Cardiac muscle cell (in vitro differentiated cells and primary cell): ENCODE measurements at places on chromosomes 4 and X. TPM values are rescaled to one million over a fixed set of nuclear protein-coding genes. Genes with fewer than 3 reads are reported as not detected.

Gene HADH
- total RNA-seq: 38.7 and 59.1 TPM in 2 replicates

Gene GPAT3
- total RNA-seq: 2.3 and 5.1 TPM in 2 replicates

Gene PPEF2
- not detected in 2 replicates for total RNA-seq

Gene CENPE
- 1.1 and 16.4 TPM in 2 replicates for total RNA-seq

GRCh38 chrX:489820-490219, 103.1 kb upstream of the PPP2R3B start:
- no peak overlapping the region for H3K27ac ChIP-seq
- H3K4me3 ChIP-seq: no peak overlapping the region
- no peaks in the 10 kb centered on the region for H3K27me3 ChIP-seq
- no peaks in the 10 kb centered on the region for H3K36me3 ChIP-seq

DNA sequence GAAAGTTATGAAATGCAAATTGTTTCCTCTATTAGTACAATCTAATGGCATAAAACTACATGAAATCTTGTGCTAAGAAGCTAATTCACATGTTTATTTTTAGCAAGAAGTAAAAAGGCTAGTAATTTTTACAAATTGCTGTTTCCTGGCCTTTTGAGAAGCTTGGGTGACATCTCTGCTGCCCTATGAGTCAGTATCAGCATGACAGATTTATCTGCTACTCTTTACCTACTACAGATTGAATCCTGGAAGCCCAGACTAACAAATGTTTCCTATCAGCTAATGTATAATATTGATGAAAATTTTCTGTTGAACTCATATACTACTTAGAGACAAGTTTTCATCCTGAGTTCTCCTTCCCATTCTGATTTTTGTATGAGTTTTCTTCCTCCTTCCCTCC, 232.4 kb downstream of the DCTD start:
- no peak overlapping the region for H3K4me3 ChIP-seq
- H3K4me1 ChIP-seq: peaks cover 7% of the 10 kb centered on the region
- H3K27ac ChIP-seq: no peak overlapping the region
- H3K36me3 ChIP-seq: no peaks in the 10 kb centered on the region
- no peaks in the 10 kb centered on the region for H3K27me3 ChIP-seq

GRCh38 chrX:136975684-136976470, 57.9 kb downstream of the GPR101 start:
- DNase-seq: no peak
- no peaks in the 10 kb centered on the region for H3K36me3 ChIP-seq
- H3K4me1 ChIP-seq: no peaks in the 10 kb centered on the region
- H3K4me3 ChIP-seq: no peak overlapping the region
- no peaks in the 10 kb centered on the region for H3K27me3 ChIP-seq
- no peak overlapping the region for H3K27ac ChIP-seq

DNA sequence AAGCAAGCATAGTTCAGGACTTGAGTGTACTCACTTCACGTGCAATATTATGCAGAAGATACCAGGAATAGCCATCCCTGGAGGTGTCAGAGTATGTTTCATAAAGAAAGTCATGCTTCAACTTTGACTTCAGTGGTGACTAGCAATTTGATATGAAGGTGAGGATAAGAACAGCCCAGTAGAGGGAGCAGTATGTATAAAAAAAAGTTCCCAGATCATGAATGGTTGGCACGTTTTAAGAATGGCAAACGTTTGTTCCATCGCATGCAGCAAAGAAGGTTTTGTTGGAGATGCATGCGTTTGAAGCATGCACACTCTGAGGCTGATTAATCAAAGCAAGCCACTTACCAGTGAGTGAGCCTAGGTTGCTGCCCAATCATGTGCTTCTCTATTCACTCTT, 33.5 kb upstream of the SLITRK4 start:
- no peaks in the 10 kb centered on the region for H3K4me1 ChIP-seq
- no peak overlapping the region for H3K27ac ChIP-seq
- no peak for DNase-seq
- no peaks in the 10 kb centered on the region for H3K27me3 ChIP-seq

GRCh38 chr4:143356493-143356892, 19.8 kb downstream of the GAB1 start:
- peaks cover 54% of the 10 kb centered on the region for H3K4me1 ChIP-seq
- H3K36me3 ChIP-seq: no peaks in the 10 kb centered on the region
- H3K27me3 ChIP-seq: no peaks in the 10 kb centered on the region
- H3K27ac ChIP-seq: peak overlapping the region; percentile 89
- H3K4me3 ChIP-seq: no peak overlapping the region
- no peak for DNase-seq

- no peaks in the 10 kb centered on the region for H3K36me3 ChIP-seq
- no peaks in the 10 kb centered on the region for H3K27me3 ChIP-seq
- peak overlapping the region; percentile 95 for H3K4me3 ChIP-seq
These were observed 1.4 kb downstream of the PDS5A start for GRCh38 chr4:39976141-39976944.

DNA sequence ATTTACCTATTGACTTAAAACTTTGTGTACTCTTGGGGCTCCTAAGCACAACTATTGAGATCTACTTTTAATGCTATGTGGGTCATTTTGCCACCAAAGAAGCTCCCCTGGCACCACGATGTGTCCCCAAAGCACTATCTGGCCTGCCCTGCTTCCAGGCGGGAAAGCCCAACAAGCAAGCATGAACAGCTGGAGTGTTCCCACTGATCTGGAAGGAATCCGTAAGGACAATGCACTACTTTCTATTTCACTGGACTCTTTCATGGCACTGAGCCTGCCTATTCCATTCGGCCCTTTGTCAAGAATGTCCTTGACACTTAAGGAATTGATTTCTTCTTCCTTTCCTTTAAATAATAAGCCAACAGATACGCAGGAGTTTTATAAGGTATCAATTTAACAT, 38.8 kb downstream of the GRIA3 start:
- DNase-seq: no peak
- no peak overlapping the region for H3K4me3 ChIP-seq
- no peaks in the 10 kb centered on the region for H3K36me3 ChIP-seq
- peaks cover 14% of the 10 kb centered on the region for H3K4me1 ChIP-seq

DNA sequence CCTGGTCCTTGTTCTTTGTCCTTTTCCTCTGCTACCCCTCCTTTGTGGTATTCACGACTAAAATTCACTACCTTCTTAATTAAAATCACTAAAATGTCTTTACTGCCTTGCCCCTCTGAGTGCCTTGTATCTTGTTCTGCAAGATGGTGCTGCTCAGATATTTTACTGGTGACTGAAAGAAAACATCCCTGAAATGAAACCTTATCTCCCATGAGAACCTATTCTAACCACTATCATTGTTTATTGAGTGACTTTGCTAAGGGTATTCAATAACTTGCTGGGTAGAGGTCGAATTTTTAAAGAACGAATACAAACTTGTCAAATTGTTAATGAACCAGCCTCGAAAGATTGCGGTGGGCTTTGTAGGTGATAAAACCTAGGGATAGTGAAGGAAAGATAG, 52.8 kb downstream of the SPRY1 start:
- DNase-seq: no peak
- H3K36me3 ChIP-seq: no peaks in the 10 kb centered on the region
- no peak overlapping the region for H3K4me3 ChIP-seq

DNA sequence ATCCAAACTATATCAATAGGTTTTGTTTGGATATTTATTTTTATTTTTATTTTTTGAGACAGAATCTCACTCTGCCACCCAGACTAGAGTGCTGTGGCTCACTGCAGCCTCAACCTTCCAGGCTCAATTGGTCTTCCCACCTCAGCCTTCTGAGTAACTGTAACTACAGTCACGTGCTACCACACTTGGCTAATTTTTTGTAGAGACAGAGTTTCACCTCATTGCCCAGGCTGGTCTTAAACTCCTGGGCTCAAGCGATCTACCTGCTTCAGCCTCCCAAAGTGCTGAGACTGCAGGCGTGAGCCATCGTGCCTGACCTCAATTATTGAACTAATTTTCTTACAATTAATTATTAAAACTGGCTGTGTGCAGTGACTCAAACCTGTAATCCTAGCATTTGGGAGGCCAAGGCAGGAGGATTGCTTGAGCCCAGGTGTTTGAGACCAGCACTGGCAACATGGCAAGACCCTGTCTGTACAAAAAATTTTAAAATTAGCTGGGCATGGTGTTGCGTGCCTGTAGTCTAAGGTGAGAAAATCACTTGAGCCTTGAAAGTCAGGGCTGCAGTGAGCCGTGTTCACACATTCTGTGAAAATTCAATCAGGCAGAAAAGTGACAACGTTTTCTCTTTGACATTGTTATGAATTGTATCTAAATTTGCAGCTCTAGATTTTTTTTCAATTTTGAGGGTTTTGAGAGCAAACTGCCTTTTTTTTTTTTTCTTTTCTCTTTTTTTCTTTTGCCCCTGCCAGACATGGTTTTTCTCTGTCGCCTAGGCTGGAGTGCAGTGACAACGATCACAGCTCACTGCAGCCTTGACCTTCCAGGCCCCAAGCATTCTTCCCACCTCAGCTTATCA, 66.0 kb downstream of the UBE2K start:
- H3K36me3 ChIP-seq: peaks cover 20% of the 10 kb centered on the region
- peaks cover 6% of the 10 kb centered on the region for H3K4me1 ChIP-seq
- no peaks in the 10 kb centered on the region for H3K27me3 ChIP-seq
- H3K4me3 ChIP-seq: no peak overlapping the region
